ENCODE measurements at places on chromosomes 5 and 9.

DNA sequence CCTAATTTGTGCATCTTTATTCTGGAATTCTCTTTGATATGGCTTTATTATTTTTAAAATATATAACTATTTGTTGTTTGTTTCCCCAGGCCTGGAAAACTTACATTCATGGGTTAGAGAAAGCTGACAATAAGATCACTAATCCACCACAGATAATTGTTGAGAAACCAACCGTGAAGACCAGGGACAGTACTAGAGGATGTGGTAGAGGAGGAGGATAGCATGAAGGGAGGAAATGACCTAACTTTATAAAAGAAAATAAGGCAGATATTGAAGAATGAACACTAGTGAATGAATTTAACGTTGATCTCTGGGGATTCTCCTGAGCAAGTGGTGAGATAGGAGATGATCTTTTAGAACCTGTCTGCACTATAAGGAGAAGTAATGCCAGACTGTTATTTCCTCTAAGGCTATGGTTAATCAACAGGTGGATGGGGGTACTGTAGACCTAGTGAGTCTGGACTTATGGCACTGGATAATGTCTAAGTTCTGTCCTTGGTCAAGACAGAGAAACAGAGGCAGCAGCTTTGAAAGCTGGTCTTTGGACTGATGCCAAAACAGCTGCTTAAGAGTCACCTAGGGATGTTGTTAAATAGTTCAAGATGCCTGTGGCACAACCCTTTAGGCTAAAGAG lies 52.4 kb downstream of the NREP start:
- DNase-seq: no peak

DNA sequence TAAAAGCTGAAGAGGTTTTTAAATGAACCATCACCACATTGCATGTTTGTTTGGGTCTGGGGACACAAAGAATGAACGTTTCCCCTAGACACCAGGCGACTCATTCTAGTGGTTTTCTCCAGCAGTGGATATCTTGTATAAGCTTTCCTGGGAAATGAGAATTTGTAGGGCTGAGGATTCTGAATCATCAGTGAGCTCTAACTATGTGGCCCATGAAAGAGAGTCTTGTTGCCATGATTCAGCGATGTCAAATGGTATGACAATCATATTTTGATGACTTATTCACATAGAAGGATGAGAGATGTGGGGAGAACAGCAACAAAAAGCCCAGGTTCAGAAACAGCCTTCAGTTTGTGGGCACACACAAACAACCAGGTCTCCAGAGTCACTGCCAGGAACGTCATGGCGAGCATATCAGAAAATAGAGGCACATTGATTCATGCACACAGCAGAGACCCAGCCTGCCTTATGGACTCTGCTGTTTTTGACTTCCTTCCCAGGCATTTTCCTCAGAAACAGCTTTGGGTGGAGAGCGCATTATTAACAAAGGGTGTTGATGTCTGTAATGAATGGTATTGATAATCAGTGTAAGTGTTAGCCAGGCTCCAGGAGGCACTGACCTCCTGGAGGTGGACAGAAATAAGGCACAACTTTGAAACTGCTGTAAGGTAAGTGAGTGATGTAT lies 13.3 kb downstream of the ZNF474 start:
- no peak for DNase-seq

GRCh38 chr9:124442379-124442778 lies 7.9 kb upstream of the ADGRD2 start:
- DNase-seq: no peak

DNA sequence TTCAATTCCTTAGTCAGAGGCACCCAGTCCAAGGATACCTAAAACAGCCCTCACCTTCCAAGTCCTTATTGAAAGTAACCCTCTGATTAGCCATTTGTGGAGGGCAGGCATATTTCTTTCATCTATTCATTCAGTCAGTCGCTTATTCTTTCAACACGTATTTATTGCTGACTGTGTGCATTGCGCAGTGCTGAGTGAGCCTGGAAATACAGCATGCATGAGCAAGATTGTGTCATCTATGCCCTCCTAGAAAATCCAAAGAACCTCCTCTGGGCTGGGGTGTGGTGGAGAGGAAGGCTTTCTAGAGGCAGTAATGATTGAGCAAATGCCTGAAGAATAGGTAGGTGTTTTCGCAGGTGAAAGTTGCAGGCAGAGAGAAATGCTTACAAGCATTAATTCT lies 8.5 kb upstream of the FEM1C start:
- DNase-seq: no peak

- DNase-seq: no peak
These were observed 226.4 kb upstream of the WWC1 start for GRCh38 chr5:168064933-168065622.

DNA sequence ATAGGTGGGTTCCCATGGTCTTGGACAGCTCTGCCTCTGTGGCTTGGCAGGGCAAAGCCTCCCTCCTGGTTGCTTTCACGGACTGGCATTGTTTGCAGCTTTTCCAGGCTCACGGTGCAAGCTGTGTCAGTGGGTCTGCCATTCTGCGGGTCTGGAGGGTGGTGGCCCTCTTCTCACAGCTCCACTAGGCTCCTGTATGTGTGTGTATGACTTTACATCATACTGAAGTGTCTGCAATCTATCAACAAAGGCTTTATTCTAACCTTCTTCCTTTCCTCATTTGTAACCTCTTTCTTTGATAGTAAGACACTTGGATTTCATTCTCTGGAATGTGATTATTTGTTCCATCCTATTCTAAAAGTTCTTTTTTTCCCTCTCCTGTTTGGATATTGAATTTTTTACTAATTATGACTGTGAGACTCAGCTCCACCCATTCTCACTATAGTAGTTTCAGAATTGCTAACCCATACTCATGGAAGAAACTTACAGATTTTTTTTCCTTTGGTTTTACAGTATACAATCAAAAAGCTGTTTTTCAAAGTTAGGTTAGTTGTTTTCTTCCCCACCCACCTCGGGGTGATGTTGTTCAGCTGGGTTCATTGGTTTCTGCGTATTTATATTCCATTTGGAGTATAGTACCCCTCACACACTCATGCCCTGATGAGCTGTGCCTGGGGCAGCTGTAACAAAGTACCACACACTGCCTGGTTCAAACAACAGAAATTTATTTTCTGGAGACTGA lies 144.6 kb upstream of the OTULINL start:
- DNase-seq: no peak
